ENCODE measurements at places on chromosomes 4 and X. TPM values are rescaled to one million over a fixed set of nuclear protein-coding genes. Genes with fewer than 3 reads are reported as not detected.

DNA sequence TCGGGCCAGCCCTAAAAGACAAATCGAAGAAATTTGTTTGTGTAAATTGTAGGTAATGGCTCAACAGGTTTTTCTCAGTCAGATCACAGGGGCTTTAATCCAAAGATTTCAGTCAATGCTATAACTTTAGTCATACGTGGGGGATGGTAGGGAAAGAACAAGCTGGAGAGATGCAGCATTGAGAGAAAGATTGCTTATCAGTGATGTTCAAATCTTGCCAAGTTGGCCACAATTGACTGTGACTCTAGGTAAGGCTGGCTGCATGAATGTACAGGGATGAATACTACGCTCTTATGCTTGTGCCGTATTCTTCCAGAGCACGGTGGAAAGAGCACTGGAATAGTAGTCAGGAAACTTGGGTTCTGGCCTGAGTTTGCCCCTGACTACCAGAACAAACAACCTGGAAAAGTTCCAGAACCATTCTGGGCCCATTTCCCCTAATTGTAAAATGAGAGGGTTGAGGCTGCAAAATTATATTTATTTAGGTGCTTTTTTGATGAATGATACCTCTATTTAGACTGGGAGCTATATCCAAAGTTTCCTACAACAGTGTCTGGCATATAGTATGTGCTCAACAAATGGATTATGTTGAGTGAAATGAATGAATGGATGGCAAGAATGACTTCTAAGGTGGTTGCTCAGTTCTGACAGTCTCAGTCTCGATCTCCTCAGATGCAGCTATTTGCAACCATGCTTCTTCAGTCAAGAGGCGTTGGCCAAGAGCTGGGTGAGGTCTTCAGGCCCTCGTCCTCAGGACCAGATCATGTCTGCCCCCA, 44.4 kb downstream of the TSC22D3 start:
- no peak overlapping the region for H3K27ac ChIP-seq
- H3K4me3 ChIP-seq: no peak overlapping the region
- no peak for DNase-seq
- no peaks in the 10 kb centered on the region for H3K36me3 ChIP-seq
- H3K27me3 ChIP-seq: no peaks in the 10 kb centered on the region

GRCh38 chr4:151796106-151796505, 35.3 kb upstream of the GATB start:
- no peak overlapping the region for H3K27ac ChIP-seq
- no peaks in the 10 kb centered on the region for H3K36me3 ChIP-seq
- no peak overlapping the region for H3K4me3 ChIP-seq
- DNase-seq: no peak
- H3K4me1 ChIP-seq: no peaks in the 10 kb centered on the region

Gene MSANTD1
- 2.6 TPM for total RNA-seq

DNA sequence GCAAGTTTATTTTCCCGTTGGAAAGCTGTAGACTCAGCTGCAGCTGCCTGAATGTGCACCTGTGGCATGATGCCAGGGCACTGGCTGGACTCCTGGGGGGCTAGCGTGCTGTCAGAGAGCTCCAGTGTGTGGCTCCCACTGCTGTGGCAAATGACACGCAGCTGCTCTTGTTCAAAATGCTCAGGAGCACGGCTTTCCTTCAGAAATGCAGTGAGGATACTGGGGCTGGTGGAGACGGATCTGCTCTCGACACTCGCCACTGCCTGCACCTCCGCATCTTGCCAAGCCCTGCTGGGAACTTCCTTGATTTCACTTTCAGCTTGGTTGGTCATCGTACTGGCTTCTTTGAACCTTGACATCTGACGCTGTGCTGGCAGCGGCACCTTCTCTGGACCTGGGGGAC, 58.7 kb downstream of the GPRIN3 start:
- DNase-seq: no peak
- H3K27ac ChIP-seq: no peak overlapping the region
- no peaks in the 10 kb centered on the region for H3K27me3 ChIP-seq
- H3K36me3 ChIP-seq: no peaks in the 10 kb centered on the region
- no peaks in the 10 kb centered on the region for H3K4me1 ChIP-seq
- H3K4me3 ChIP-seq: no peak overlapping the region

Gene IL2RG
- total RNA-seq: 3.0 TPM

Gene HSFX1
- 1.4 TPM for total RNA-seq

Gene SASH3
- total RNA-seq: not detected

GRCh38 chr4:38805530-38806145, 1.0 kb upstream of the TLR1 start:
- no peaks in the 10 kb centered on the region for H3K4me1 ChIP-seq
- no peak for DNase-seq
- no peaks in the 10 kb centered on the region for H3K36me3 ChIP-seq

GRCh38 chr4:153064571-153064970, 128.4 kb downstream of the FHDC1 start:
- H3K36me3 ChIP-seq: no peaks in the 10 kb centered on the region
- no peak overlapping the region for H3K4me3 ChIP-seq
- H3K27me3 ChIP-seq: no peaks in the 10 kb centered on the region
- DNase-seq: no peak

GRCh38 chr4:145179281-145179860, 1.0 kb downstream of the OTUD4 start:
- DNase-seq: peak; percentile 61
- peak overlapping the region; percentile 75 for H3K27ac ChIP-seq
- peaks cover 25% of the 10 kb centered on the region for H3K4me1 ChIP-seq
- no peaks in the 10 kb centered on the region for H3K27me3 ChIP-seq
- peak overlapping the region; percentile 90 for H3K4me3 ChIP-seq

DNA sequence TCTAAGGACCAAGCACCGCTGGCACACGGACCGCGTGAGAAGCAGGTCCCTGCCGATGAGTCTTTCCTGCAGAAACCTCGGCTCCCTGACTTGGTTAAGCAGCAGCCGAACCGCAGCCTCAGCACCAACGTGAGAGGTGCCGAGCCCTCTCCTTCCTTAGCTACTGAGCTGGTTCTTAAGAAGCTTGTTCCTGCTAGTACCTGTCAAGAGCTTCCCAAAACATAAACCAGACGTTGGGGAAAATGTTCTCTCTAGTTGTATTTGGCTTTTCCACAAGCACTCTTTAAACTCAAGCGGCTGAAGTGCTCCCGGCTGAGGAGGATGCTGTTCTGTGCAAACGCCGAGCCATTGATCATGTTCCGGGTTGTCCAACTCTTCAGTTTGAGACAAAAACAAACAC, 29.3 kb upstream of the TLR3 start:
- H3K4me1 ChIP-seq: no peaks in the 10 kb centered on the region
- H3K4me3 ChIP-seq: no peak overlapping the region
- H3K27me3 ChIP-seq: peaks cover 30% of the 10 kb centered on the region
- H3K27ac ChIP-seq: no peak overlapping the region

- H3K36me3 ChIP-seq: no peaks in the 10 kb centered on the region
- H3K27me3 ChIP-seq: no peaks in the 10 kb centered on the region
- H3K4me3 ChIP-seq: no peak overlapping the region
- no peak for DNase-seq
- H3K27ac ChIP-seq: no peak overlapping the region
- peaks cover 10% of the 10 kb centered on the region for H3K4me1 ChIP-seq
Measured at GRCh38 chrX:13381514-13381913, 61.7 kb upstream of the ATXN3L start.

DNA sequence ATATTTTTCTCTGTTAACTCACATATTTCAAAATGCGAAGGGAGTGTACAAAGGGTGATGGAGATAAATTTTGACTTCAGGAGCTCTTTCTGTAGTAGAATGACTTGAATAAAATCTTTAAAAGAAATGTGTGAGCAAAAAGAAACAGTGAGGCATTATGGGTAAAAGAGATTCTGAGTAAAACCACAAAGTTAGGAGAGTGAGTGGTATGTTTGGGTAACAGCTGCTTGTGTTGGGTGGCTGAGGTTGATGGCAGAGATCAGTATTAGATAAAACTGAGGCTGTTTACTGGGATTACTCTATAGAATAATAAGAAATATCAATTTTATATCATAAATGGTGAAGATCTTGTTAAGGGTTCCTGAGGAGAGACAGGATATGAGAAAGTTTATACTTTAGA, 434.2 kb upstream of the AMOT start:
- no peak overlapping the region for H3K4me3 ChIP-seq
- H3K36me3 ChIP-seq: no peaks in the 10 kb centered on the region
- no peak for DNase-seq
- no peak overlapping the region for H3K27ac ChIP-seq
- no peaks in the 10 kb centered on the region for H3K27me3 ChIP-seq

GRCh38 chr4:184959309-184959708, 59.0 kb upstream of the HELT start:
- no peak overlapping the region for H3K4me3 ChIP-seq
- no peak overlapping the region for H3K27ac ChIP-seq

DNA sequence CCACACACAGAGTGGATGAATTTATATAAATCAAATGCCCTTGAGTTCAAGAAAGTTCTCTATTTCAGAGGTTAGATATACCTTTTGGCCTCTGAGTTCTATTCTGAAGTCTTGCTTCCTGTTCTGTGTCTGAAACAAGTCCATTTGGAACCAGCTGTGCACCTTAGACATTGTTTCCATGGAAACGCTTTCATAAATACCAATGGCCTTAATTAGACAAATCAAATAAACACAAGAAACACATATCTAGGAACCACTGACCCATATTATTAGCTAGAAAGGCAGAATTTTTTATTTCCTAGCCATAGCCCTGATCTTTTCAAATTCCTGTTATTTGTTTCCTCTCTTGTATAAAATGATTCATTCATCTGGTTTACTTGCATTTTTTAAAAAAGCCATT, 8.4 kb upstream of the C4orf54 start:
- H3K4me3 ChIP-seq: no peak overlapping the region
- no peaks in the 10 kb centered on the region for H3K36me3 ChIP-seq
- H3K27ac ChIP-seq: no peak overlapping the region

DNA sequence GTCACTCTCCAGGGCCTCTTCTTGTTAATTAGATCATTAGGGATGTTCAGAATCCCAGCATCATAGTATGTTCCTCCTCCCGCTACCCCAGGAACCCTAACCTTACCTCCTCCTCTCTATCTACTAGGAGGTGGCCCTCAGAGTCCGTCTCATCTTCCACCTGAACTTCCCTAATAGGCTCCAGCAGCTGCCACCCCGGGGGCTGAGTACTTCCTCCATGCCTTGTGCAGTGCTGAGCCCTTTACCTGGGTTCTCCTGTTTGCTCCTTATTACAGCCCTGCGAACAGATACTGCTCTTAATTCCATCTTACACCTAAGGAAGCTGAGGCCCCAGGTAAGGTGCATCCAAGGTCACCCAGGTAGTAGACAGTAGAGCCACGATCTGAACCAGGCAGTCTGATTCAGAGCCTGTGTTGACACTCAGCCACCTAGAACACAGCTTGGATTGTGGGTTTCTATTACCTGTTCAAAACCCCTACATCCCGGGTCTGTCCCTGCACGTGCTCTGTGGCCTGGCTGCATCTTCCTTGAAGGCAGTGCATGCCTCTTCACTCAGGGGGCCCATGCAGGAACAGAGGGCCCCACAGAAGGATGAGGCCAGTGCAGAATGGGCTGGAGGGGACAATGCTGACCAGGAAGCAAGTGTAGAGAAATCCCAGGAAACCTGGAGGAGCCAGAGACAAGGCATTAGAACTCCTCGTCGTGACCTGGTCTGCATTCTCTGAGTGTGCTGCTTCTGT, 51.4 kb upstream of the MSANTD1 start:
- H3K36me3 ChIP-seq: peaks cover 10% of the 10 kb centered on the region
- no peaks in the 10 kb centered on the region for H3K27me3 ChIP-seq
- no peak overlapping the region for H3K27ac ChIP-seq
- H3K4me3 ChIP-seq: no peak overlapping the region
- peaks cover 5% of the 10 kb centered on the region for H3K4me1 ChIP-seq
- DNase-seq: no peak

Gene HTR2C
- total RNA-seq: not detected

GRCh38 chr4:144647095-144647561, 1.2 kb downstream of the HHIP start:
- no peak overlapping the region for H3K4me3 ChIP-seq
- peak; percentile 15 for DNase-seq
- peaks cover 25% of the 10 kb centered on the region for H3K4me1 ChIP-seq
- H3K36me3 ChIP-seq: no peaks in the 10 kb centered on the region

DNA sequence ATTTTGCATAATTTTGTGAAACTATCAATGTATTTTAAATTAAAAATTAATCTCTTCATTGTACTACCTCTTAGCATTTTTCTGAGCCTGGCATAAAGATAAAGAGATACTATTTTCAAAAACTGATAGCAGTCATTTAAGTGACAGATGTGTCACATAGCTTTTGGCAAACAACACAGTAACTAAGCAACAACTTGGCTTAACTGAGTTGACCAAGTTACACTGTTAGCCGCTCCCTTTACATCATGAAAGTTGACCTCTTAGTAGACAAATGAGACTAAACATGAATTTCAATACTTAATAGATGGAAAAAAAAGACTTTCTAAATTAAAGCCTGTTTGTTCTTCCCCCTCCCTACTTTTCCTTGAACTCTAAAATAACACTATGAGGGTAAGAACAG, 62.0 kb downstream of the ATP8A1 start:
- H3K27ac ChIP-seq: no peak overlapping the region
- H3K36me3 ChIP-seq: no peaks in the 10 kb centered on the region
- H3K4me1 ChIP-seq: no peaks in the 10 kb centered on the region
- peaks cover 3% of the 10 kb centered on the region for H3K27me3 ChIP-seq
- DNase-seq: no peak

Gene NOA1
- 8.7 TPM for total RNA-seq

Gene DAPP1
- not detected for total RNA-seq

Gene UGT2B10
- not detected for total RNA-seq

Gene CLIC2
- total RNA-seq: 1.7 TPM

Gene EGF
- total RNA-seq: 26.7 TPM

DNA sequence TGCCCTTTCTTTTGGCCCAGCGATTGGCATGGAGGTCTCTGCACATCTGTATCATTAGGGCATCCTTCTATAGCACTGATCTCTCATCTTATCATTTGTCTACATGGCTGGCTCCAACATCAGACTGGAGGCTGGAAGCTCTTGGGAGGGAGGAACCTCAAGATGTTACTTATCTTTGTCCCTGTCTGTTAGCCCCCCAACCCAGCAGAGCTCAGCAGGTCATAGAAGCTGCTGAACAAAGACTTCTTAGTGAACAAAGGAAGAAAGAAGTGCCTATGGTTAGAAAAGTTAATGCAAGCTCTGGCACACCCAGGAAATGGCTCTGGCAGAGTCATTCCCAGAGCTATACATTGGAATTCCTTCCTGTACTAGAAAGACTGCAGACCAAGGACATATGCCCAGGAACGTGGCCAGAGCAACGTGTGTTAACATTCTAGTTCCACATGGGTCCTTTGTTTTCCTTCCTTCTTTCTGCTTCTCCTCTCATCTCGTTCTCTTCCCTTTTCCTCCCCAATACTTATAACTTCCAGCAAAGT, 74.0 kb downstream of the SEL1L3 start:
- H3K4me3 ChIP-seq: no peak overlapping the region
- H3K27ac ChIP-seq: no peak overlapping the region
- no peaks in the 10 kb centered on the region for H3K27me3 ChIP-seq
- no peaks in the 10 kb centered on the region for H3K4me1 ChIP-seq
- no peaks in the 10 kb centered on the region for H3K36me3 ChIP-seq
- no peak for DNase-seq

Gene SHROOM4
- total RNA-seq: 7.0 TPM
